Smooth muscle cell of bladder (primary cell): ENCODE measurements at places on chromosomes 3 and 15. TPM values are rescaled to one million over a fixed set of nuclear protein-coding genes. Genes with fewer than 3 reads are reported as not detected.

Gene ANKRD63
- total RNA-seq, result not detected in 2 replicates

Gene SPINK8
- total RNA-seq, result not detected in 2 replicates

Gene NEK11
- 4.7 and 6.1 TPM in 2 replicates for total RNA-seq

Gene TGM5
- total RNA-seq, result not detected in 2 replicates

Gene C2CD4A
- not detected in 2 replicates for total RNA-seq

Gene ADAMTS9
- 5.2 and 47.5 TPM in 2 replicates for total RNA-seq

Gene CDHR4
- total RNA-seq, result under 0.01 and 0.14 TPM in 2 replicates
